Stimulated activated CD8-positive, alpha-beta memory T cell treated with anti-CD3 and anti-CD28 coated beads, Interleukin-4, amount 100 ng/mL, for 24 hours (primary cell): ENCODE measurements at places on chromosomes 7 and 10.

DNA sequence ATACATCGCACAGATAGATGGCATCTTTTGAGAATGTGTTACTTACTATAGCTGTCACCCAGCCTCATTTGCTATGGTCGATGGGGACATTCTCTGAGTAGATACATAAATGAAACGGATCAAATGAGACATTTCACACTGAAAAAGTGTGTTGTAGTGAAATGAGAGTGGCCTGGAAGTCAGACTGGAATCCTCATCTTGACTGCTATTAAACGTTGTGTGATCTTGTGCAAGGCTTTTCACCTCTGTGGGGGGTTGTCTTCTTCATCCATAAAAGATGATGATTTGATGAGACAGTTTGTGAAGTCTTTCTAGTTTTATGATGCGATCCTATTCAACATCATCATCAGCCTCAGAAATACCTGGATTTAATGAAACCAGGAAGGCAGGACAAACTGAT lies 155.4 kb upstream of the MYO3A start:
- DNase-seq, result no peak

DNA sequence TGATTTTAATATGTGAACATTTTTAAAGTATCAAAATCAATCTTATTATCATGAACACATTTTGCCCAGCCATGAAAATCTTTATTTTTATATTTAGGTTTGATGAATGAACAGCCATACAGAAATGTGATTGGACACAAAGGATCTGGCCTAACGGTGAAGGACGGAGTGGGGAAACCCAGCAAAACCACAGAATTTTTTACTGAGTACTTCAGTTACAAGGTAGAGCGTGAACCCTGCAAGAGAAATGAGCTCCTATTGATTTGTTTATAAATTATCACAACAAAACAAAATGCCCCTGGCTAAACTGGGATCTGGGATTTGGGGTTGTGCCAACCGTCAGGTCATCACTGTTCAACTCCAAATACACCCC lies 118.8 kb downstream of the JAZF1 start:
- no peak for DNase-seq

- no peak for DNase-seq
Measured at GRCh38 chr10:97259119-97259518, 33.3 kb downstream of the ARHGAP19 start.

GRCh38 chr7:14960721-14961120 lies 58.2 kb upstream of the DGKB start:
- DNase-seq, result no peak

- no peak for DNase-seq
Measured at GRCh38 chr7:157687845-157688532, 351.2 kb downstream of the DNAJB6 start.

DNA sequence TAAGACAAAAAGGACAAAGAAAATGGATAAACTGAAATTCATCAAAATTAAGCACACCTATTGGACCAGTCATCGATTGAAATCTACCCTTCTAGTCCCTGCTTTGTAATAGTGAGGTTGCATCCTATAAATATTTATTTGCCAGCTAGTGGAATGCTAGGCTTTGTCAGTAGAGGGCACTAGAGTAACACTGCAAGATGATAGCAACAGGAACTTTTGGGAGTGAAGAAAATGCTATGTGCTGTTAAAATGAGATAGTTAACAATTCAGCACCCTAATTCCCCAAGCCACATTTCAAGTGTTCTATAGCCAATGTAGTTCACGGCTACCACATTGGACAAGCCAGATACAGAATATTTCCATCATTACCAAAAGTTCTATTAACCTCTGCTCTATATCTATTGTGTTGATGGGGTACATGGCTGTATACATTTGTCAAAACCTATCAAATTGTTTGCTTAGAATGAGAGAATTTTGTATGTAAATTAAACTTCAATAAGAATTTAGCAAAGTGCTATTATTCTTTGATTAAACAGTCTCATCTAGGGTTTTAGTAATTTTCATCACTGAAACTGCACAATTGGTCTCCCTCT lies 69.8 kb downstream of the LSMEM1 start:
- no peak for DNase-seq

- DNase-seq, result no peak
Measured at GRCh38 chr7:12518920-12519681, 51.4 kb upstream of the SCIN start.

- no peak for DNase-seq
Measured at GRCh38 chr7:137984181-137985041, 17.5 kb downstream of the CREB3L2 start.

DNA sequence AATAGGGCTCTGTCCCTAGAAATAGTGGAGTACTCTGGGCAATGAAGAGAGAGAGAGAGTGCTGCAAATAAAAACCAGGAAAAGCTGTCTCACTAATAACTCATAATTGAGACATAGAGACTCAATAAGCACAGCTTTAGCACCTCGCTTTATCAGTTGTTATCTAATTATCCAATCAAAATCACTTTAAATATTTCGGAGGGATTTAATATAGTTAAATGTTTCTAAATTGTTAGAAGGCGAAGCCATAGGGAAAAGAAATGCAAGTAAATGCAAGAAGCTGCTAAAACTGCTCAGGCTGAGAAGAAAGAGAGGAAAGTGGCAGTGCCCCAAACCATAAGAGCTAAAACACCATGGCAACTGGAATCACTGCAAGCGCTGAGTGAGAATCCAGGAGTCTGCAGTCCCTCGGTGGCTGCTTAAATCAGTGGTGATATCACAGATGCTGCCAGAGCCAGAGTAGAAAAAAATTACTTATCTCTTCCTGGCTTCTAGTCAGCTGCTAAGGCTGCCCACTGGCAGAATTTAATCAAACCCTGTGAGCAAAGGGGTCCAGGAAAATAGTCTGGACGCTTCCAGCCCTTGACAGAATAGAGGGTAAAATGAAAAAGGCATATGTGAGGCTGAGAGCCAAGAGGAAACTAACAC lies 150.4 kb upstream of the CHRM2 start:
- no peak for DNase-seq

- no peak for DNase-seq
Measured at GRCh38 chr7:98949336-98950044, 71.2 kb downstream of the TRRAP start.

- DNase-seq, result no peak
Measured at GRCh38 chr7:131895541-131896164, 339.2 kb upstream of the PODXL start.

- no peak for DNase-seq
Measured at GRCh38 chr10:76255241-76255640, 823.8 kb downstream of the LRMDA start.

GRCh38 chr7:154505362-154505761 lies 453.2 kb downstream of the DPP6 start:
- DNase-seq, result no peak

DNA sequence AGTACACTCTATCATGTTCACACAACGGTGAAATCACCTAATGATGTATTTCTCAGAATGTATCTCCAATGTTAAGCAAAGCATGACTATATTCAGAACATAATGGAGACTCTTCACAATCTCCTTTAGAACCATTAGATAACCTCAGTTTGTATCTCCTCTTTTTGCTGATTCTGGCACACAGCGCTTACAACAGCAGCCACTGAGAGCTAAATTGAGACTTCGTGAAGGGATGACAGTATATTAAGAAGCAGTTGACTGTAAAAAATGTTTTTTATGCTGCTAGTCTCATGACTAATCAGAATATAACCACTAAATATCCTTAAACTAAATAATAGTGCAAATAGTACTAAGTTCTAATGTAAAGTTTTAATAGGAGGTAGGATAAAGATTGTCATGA lies 46.9 kb downstream of the KMT2E start:
- DNase-seq, result no peak

GRCh38 chr7:106964466-106964865 lies 80.0 kb upstream of the PRKAR2B start:
- DNase-seq, result no peak

DNA sequence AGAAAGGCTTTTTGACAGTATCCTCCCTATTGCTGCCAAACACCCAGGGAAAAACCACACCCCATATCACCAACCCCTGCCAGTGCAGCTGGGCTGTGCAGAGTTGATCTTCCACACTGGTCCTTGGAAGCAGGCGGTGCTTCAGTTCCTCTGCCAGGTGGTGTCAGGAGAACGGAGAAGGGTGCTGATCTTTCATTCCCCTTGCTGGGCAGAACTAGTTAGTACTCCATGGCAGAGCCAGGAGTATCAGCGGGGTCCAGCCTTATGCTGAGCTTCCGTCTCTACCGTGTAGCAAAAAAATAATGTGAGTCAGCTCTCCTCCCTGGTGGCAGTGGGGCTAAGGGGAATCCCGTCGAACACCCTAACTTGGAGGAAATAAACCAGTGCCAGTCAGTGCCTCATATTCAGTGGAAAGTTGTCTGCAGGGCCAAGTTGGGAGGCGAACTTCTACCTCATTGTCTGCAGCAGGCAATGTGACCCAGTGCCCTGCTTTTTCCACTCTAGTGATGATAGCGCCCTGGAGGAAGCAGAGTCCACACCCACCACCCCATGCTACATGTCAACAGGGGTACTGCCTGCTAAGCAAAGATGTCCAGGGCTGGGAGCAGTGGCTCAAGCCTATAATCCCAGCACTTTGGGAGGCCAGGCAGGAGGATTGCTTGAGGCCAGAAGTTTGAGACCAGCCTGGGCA lies 175.4 kb downstream of the AUTS2 start:
- DNase-seq, result no peak

DNA sequence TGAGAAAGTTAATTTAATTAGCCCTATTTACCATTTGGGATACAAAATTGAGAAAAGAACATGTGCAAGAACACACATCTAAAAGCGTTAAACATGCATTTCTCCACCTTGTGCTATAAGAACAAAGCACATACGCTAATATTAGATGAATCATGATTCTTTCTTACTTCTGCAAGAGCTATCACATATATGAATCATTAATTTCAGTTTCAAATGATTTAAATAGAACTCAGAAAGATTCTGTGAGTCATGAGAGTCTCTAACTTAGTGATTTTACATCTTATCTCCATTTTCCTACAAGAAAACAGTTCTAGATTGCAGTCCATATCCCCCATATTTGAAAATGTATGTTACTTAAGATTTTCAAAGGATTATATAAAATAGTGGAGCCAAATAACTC lies 173.9 kb downstream of the RNLS start:
- no peak for DNase-seq

DNA sequence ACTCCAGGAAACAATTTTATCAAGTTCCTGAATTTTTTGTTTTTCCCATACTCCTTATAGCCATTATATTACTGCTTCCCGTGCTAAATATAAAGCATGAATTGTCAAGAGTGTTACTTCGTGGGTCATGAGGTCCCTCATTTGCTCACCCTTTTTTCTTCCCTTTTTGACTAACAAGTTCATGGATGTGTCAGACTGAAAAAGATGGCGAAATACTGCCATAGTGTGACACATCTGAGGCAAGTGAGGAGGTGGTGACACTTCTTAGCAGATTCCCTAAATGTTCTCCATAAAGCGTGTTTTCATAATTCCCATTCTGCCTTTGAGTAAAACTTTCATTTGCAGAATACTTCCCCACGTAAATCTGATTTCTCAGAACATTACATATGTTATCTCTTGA lies 269.6 kb upstream of the FZD1 start:
- DNase-seq, result no peak

DNA sequence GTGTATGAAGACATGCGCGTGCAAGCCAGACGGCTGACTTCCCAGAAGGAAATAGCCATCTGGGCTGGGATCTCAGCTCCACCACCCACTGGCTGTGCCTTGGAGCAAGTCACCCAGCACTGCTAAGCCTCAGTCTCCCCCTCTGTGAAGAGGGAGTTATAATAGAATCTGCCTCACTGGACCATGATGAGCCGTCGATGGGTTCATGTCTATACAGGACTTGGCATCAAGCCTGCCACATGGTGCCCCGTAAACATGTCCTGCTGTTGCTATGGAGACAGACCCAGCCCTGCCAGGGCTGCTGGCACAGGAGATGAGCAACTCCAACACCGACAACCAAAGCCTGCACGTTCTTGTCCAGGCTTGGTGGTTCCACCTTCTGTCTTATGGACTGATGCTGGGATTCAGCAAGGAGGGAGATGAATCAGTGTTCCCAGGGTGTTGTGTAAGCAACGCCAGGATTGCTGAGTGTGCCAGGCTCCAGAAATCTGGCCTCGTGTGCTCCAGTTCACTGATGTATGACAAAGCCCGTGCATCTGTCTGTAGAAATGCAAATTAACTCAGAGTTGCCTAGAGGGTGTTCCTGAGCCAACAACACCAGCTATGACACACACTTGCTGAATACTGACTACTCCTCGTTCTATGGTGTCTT lies 5.6 kb downstream of the GPR15LG start:
- DNase-seq, result no peak

- DNase-seq, result no peak
Measured at GRCh38 chr10:124179308-124180043, 86.1 kb upstream of the CHST15 start.

DNA sequence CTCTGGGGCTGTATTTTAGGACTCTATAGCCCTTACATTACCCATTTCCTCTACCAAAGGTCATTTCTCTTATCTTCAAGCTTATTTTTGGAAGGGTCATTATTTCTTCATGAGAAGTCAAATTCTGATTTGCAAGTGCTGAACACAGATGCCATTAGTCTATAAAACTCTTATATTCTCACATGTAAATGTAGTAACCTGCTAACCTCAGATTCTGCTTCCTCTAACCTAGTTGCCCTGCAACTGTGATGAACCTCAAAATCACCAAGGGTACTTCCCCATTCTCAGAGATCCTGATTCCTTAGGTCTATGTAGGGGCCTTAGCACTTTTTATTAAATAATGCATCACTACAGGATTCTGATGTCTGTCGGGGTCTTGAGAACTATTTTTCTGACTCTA lies 6.3 kb downstream of the FAS start:
- no peak for DNase-seq

DNA sequence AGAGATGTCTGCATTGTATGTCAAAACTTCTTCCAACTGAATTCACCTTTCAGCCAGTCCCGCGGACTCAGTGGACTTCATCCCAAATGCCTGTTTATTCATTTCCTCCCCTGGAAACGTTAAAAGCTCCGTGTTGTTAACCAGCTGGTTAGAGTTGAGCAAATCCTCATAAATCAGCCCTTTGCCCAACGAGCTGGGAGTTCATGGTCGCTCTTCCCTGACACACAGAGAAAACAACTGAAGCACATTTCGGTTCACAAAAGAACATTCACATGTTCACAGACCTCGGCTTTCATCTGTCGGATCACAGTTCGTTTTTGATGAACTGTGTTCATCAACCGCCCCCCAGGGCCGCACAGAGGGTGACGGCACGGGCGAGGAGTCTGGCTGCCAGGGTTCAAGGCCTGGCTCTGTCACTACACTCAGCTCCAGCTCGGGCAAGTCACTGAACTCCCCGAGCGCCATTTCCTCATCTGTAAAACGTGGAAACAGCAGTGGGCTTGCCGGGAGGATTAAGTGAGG lies 62.6 kb downstream of the GLI3 start:
- no peak for DNase-seq

- DNase-seq, result no peak
Measured at GRCh38 chr10:5776881-5777197, 36.4 kb downstream of the GDI2 start.

DNA sequence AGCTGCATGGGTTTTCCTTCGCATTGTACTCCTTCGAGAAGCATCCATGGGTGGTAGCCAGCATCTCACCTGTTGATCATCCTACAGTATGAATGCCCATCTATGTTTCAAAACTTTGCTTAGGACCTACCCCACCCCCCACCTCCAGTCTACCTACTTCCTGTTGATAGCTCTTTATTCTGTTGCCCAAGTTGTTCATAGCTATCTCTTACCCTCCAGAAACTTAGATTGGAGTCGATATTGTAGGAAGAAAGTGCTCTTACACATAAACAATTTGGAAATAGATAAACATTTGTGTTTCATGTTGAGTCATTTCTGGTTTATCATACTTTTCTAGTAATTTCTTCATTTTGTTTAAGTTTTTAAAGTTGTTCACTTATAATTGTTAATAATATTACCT lies 90.1 kb downstream of the FAS start:
- no peak for DNase-seq
